ENCODE measurements at places on chromosomes 7 and 10. TPM values are rescaled to one million over a fixed set of nuclear protein-coding genes. Genes with fewer than 3 reads are reported as not detected.

DNA sequence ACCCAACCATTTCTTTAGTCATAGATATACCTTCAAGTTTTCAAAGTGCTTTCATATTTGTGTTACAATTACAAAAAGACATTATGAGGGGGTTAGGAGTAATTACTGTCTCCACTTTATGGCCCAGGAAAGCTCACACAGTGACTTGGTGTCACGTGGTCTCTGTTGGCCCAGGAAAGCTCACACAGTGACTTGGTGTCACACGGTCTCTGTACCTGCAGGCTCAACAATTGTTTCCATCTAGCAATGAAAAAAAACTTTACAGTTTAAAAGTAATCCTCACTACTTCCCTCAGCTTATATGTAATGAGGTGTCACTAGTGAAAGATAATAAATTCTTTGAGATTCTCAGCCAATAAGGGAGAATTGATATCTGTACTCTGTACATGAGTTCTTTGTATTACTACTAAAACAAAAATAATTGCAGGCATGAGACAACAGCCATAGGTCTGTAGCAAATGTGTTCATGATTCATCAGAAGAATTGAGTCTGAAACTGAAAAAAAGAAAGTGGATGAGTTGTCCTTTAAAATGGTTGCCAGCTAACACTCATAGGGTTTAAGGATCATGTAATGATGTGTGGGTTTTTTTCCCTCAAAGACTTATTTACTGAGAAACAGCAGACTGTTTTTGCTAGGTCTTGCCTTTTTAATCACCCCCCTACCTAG is 10.9 kb downstream of the OGDH start:
- no peak for DNase-seq

GRCh38 chr7:40793132-40793531 is 658.3 kb downstream of the SUGCT start:
- no peak for DNase-seq

The CPVL gene
- total RNA-seq = 2.0 TPM

The PNLIPRP3 gene
- not detected for total RNA-seq

DNA sequence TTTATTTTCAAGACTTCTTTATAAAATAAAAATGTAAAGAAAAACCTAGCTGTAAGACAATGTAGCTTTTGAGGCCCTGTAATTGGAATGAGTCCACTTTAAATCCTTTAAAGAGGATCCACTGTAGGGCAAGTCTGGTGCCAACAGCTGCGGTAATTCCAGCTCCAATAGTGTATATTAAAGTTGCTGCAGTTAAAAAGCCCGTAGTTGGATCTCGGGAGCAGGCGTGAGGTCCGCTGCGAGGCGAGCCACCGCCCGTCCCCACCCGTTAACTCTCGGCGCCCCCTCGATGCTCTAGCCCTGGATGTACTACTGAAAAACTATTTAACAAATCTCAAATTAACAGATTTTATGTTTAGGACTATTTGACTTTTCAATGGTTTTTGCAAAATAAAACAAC is 414.7 kb upstream of the SEMA3C start:
- no peak for DNase-seq

The GRID1 gene
- 7.1 TPM for total RNA-seq

GRCh38 chr10:122474131-122474818 is 12.9 kb downstream of the HTRA1 start:
- no peak for DNase-seq

GRCh38 chr10:61438141-61438988 is 14.8 kb downstream of the TMEM26 start:
- no peak for DNase-seq

DNA sequence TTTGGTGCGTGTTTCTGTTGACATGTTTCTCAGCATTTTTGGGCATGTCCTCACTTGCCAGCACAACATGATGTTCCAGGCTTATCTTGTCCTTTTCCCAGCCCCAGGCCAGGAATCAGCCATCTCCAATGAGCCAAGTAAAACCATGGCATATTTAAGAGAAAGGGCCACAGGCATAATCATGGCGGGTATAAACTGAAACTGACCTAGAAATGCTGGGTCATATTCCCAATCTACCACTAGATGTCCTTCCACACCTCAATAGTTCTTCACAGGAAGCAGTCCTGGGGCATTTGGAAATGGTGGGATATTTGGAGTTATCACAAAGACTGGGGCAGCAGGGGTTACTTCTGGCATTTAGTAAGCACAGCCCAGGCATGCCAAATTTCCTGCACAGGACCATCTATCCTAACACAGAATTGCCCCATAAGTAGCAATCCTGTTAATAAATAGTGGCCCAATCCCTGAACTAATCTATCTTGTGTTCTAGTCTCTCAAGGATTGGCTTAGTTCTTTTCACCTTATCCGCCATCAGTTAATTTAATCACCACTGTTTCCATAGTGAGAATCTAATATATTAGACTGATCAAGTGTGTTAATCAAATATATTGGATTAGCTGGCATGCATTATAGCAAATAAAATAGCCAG is 101.6 kb downstream of the NPSR1 start:
- DNase-seq = peak; percentile 35

DNA sequence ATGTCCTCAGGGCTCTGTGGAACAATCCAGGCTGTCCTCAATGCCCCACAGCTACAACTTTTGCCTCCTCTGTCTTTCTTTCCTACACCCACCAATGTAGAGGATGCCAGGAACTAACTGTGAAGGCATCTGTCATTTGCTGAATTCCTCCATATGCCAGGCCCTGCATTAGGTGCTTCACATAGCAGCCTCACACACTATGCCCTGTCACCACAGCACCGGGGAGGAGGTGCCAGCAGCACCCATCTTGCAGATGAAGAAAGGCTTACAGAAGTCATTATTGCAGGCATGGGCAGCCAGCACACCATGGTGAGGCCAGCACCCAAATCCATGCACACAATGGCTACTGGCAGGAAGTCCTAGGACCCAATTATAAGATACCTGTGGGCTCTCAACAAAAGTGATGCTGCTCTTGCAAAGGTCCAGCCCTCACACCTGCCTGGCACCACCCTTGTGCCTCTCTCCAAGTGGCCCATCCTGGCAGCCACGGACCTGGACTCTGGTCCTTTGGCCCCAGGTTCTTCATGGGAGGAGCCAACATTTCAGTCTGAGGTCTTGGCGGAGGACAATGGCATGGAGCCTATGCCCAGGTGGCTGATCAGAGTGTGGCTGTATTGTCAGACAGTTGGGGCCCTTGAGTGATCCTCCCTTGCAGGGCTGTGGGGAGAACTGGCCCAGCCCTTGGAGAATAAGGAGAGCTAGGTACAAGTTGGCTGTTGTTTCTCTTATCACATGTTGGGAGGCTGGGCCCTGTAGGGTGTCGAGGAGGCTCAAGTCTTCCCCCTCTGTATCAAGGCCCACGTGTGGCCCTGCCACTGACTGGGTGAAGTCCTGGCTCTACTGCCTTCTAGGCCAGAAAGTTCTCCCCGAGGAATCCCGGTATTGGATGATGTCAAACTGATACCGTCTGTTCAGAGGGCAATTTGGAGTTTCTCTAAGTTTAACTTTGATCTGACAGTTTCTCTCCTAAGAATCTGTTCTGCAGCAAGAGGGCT is 14.4 kb upstream of the MYL7 start:
- DNase-seq = no peak

- DNase-seq = no peak
Observed at GRCh38 chr10:129993621-129994020, 29.5 kb upstream of the EBF3 start.

DNA sequence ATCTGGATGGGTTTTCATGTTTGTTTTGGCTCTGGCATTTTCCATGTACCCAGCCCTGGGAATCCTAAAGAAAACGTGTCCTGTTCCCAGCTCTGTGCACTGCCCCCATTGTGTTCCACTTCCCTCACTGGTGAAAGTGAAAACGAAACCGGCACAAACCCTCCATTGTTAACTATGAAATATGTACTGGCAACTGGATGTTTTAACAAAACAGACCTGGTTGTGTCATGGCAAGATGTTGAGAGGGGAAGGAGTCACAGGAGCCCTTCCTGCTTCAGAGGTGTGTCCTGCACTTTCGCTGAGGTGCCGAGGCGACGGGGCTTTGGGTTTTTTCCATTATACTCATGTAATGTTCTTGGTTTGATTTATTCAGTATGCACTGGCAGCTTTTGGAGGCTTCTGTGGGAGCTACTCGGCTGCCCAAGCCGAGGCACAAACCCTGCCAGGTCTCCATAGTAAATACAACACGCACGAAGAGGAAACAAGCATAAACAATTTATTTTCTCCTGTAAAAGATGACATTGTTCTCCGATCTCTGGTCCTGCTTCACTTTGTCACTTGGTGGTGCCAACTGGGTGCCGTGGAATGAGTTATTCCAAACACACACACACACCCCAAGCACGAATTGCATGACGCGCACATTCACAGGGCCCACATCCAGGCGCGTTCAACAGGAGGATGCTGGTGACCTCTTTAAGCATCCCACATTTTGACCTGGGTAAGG is 118.2 kb downstream of the CDK6 start:
- no peak for DNase-seq

GRCh38 chr7:157977306-157977705 is 610.3 kb downstream of the PTPRN2 start:
- DNase-seq = no peak

DNA sequence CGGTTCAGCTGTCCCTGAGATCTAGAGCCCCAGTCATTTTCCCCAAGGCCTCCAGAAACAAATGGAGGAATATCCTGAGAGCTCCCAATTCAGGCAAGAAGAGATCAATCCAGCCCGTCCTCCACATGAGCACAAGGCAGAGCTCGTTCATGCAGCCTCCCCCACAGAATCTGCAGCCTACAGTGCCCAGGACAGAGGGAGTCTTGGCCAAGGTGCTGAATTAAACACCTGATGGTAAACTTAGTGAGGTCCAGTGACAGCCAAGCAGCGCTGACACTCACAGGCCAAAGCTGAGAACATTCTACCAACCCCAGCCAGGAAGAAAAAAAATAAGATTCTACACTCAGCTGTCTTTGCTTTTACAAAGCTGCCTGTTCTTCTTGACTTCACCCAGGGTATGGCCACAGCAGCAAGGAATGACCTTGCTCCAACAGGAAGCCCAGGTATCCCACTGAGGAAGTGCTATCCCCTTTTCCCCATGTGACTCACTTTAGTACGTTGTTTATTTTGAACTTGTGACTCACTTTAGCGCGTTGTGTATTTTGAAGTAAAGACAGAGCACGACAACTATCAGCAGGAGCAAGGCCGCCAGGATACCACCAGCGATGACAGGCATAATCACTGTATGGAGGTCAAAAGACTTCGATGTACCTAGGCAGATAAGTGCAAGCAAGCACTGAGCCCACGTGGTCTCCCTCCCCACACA is 4.4 kb upstream of the CUZD1 start:
- DNase-seq = no peak

The CELF2 gene
- total RNA-seq = 20.3 TPM

GRCh38 chr7:157738066-157738460 is 401.3 kb downstream of the DNAJB6 start:
- DNase-seq = no peak

The TDRD1 gene
- total RNA-seq = not detected

GRCh38 chr10:3239066-3239919 is 66.7 kb upstream of the PITRM1 start:
- DNase-seq = peak; percentile 62

DNA sequence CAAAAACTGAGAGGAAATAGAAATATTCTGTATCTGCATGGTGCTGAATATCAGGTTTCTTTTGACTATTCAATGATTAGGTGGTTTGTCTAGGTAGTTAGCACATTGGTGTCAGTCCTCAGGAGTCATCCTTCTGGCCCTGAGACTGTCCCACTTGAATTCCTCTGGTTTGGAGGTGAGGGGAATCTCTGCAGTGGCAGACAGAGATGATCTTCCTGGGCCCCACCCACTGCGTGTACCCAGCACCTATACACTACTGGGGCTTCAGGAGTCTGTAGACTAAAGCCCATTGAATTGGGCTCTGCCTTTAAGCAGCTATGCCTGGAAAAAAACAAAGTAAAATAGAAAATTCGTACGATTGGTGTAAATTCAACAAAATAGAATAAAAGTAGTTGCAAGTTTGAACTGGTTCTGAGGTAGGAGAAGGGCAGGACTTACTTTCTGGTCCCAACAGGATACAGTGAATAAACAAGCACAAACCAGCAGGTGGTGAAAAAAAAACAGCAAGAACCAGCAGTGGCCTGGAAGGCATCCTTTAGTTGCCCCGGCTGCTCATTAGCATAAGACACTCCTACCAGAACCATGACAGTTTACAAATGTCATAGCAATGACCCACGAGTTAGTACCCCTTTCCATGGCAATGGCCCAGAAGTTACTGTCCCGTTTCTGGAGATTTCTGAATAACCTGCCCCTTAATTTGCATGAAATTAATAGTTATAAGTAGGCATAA is 1.7 kb downstream of the LIPM start:
- no peak for DNase-seq

- peak; percentile 18 for DNase-seq
Observed at GRCh38 chr7:47407821-47408674, 173.9 kb downstream of the TNS3 start.

The MAT1A gene
- 0.42 TPM for total RNA-seq

The TMEM229A gene
- not detected for total RNA-seq

DNA sequence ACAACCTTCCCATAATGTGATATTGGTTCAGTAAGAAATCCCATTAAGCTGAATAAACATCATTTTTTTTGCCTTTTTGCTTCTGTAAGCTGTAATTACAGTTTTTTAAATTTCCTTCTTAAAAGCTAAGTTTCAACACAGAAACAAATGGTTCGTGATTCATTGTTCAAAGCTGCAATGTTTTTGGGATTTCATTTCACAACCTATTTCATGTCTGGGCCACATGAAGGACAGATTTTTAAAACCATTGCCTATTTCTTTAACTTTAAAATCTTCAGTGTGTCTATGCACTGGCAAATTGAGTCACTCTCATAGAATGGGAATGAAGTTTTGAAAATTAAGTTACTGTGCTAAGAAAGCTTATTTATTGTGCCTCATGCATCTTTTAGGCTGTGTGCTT is 66.9 kb downstream of the TFPI2 start:
- no peak for DNase-seq

All from K562 (cell line).